ENCODE measurements at places on chromosomes 5 and 9. TPM values are rescaled to one million over a fixed set of nuclear protein-coding genes. Genes with fewer than 3 reads are reported as not detected.
A peak's percentile ranks its signal among the peaks of the same experiment; 100 is the strongest.

MELK gene
- 23.3 TPM for total RNA-seq

DNA sequence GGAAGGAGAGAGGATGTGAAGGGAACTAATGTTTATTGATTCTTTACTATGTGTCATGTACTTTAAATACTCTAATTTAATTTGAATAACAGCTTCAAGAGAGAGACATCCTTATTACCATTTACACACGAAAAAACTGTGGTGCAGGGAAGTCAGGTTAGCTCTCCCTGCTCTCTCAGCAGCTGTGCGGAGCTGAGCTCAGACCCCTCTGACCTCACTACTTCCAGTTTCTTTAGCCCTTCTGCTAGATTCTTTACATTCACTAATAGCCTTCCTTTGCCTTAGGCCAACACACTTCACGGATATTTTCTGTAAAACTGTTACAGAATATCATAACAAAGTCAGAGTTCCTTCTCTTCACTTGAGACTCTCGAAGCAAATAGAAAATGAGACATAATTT, 131.3 kb upstream of the ARRDC3 start:
- no peak overlapping the region for H3K27ac ChIP-seq
- H3K36me3 ChIP-seq, result no peaks in the 10 kb centered on the region
- no peaks in the 10 kb centered on the region for H3K4me1 ChIP-seq
- H3K4me3 ChIP-seq, result no peak overlapping the region
- no peak for DNase-seq

- H3K27me3 ChIP-seq, result no peaks in the 10 kb centered on the region
- H3K27ac ChIP-seq, result no peak overlapping the region
- H3K4me3 ChIP-seq, result no peak overlapping the region
- DNase-seq, result no peak
- H3K36me3 ChIP-seq, result no peaks in the 10 kb centered on the region
These were observed 5.5 kb downstream of the NR2F1 start for GRCh38 chr5:93588352-93589151.

DNA sequence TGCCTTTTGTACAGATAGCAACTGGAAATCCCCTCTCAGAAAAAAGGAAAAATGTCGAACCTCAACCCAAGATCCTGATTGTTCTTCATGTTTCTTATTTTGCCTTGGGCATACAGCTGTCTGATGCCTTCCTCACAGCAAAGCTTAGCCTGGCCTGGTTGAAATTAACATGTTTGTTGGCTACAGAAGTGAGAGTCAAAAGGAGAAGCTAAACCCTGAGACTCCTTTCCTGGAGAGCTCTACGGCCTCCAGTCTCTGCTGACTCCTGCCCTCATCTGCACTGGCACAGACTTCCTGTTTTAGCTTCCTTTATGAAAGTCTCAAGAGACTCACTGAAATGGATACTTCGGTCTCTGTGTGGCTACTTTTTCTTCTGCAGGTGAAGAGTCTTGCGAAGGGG, 186.7 kb downstream of the PARP8 start:
- no peak overlapping the region for H3K4me3 ChIP-seq
- no peaks in the 10 kb centered on the region for H3K4me1 ChIP-seq
- no peaks in the 10 kb centered on the region for H3K27me3 ChIP-seq
- no peak for DNase-seq

DNA sequence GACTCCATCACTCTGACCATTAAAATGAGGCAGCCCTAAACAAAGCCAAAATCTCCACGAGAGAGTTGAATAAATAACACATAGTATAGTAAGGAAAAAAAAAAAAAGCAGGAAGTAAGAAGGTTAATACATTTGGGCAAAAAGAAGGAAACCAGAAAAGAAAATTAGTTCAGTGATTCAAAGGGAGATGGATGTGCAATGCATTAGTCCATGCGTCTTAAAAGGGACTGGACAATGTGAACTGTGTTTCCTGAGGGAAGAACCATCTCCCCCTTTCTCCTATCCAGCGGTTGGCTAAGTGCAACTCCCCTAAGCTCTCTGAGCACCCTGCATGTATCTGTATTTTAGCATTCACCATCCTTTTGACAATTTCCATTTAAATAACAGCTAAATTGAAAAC, 1.4 kb downstream of the ANKRA2 start:
- peaks cover 33% of the 10 kb centered on the region for H3K4me1 ChIP-seq
- peak; percentile 29 for DNase-seq
- H3K27me3 ChIP-seq, result no peaks in the 10 kb centered on the region

PRRX2 gene
- total RNA-seq, result 145 TPM

KCNIP1 gene
- not detected for total RNA-seq

ERP44 gene
- 24.2 TPM for total RNA-seq

GRCh38 chr5:180868960-180869359, 7.9 kb upstream of the ZFP62 start:
- H3K4me3 ChIP-seq, result no peak overlapping the region
- no peak overlapping the region for H3K27ac ChIP-seq

DNA sequence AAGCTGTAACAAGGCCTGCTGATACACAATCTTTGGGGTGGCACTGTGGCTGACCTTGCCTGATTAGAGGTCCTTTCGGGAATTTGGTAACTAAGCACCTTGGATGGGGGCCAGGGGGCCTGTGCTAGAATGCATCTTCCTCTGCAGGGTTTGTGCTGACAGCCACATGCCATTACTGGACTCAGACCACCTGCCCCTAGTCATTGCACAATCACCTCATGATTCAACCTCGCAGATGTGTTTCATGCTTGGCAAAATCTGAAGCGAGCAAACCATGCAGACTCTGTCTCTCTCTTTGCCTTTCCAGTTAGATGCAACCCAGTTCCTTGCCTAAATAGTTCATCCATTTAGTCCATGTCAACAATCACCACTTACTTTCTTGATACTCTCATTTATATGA, 96.5 kb upstream of the ERCC6L2 start:
- H3K4me3 ChIP-seq, result no peak overlapping the region
- DNase-seq, result peak; percentile 43
- H3K27ac ChIP-seq, result no peak overlapping the region
- H3K27me3 ChIP-seq, result peaks cover 17% of the 10 kb centered on the region
